Mesothelial cell of epicardium (in vitro differentiated cells): ENCODE measurements at places on chromosomes 3 and 15. TPM values are rescaled to one million over a fixed set of nuclear protein-coding genes. Genes with fewer than 3 reads are reported as not detected.
A peak's percentile ranks its signal among the peaks of the same experiment; 100 is the strongest.

RHOV gene
- 3.4 to 4.4 TPM (median 3.4 TPM) in 3 replicates for total RNA-seq

SETMAR gene
- total RNA-seq: 32.3 to 37.2 TPM (median 36.6 TPM) in 3 replicates

TRIM42 gene
- not detected in 3 replicates for total RNA-seq

DNA sequence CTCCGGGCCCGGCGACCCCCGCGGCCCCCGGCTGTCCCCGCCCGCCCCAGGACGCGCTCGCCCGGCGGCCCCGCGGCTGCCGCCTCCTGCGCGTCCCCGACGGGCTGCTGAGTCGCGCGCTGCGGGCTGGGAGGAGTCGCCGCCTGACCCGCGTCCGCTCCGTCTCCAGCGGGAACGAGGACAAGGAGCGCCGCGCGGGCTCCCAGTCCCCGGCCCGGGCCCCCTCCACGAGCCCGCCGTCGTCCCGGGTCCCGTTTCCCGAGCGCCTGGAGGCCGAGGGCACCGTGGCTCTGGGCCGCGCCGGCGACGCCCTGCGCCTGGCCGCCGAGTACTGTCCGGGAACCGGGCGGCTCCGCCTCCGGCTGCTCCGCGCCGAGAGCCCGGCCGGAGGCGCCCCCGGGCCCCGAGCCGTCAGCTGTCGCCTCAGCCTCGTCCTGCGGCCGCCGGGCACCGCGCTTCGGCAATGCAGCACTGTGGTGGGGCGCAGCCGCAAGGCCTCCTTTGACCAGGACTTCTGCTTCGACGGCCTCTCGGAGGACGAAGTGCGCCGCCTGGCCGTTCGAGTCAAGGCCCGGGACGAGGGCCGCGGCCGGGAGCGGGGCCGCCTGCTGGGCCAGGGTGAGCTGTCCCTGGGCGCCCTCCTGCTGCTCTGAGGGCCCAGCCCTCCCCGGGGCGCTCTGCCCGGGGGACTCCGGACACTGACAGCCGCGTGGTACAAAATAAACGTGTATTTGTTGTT lies 1.5 kb downstream of the C2CD4A start:
- peak; percentile 21 for DNase-seq

- no peak for DNase-seq
Observed at GRCh38 chr3:57864853-57865252, 108.7 kb downstream of the SLMAP start.

PAQR5 gene
- 0.59 to 1.2 TPM (median 0.89 TPM) in 3 replicates for total RNA-seq

DNA sequence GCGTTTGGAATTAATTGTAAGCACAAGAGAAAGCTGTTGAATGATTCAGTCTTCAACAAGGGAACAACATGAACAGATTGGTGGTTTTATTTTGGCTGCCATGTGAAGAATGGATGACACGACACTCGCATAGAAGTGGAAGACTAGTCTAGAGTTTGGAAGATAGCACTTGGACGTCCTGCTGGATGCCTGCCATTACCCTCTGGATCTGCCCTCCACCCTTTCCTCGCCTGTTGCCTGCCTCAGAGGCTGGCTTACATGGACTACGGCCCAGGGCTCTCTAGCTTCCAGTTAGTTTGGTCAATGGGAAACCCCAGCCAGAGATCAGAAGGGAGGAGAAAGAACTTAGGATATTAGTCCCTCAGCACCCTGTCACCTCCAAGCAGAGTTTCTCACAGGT lies 493.5 kb downstream of the FHIT start:
- no peak for DNase-seq

DNA sequence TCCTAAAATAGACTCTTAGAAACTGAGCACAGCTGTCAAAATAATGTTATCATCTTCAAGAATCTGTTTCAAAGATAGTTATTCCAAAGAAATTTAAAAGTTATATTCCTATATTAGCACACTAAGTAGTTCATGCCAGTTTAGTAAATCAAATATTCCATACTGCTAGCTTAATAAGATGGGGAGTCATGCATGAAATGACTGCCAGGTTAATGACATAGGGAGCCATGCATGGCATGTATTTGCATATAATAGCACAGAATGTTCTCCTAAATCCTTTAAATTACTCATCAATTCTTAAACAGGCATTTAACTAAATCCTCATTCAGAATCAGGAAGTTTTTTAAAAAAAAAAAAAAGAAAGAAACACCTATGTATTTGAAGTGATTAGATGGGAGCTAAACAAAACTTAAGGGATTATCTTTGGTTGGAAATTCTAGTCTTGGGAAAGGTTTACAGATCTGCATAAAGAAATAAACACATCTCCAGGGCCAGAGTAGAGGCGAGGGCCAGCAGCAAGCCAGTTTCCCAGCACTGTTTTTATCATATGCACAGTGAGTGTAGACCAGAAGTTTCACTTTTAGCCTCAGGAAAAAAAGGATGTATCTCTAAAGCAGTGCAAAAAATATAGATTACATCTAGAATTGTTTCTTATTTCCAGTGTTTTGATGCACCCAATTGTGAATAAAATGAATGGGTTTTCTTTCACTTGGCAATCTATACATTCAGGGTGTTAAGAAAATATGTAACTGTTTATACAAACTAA lies 366.4 kb upstream of the AGTR1 start:
- no peak for DNase-seq
